Peyer's patch (tissue), 4 donors: ENCODE measurements at places on chromosomes 6 and 20. TPM values are rescaled to one million over a fixed set of nuclear protein-coding genes. Genes with fewer than 3 reads are reported as not detected.
A peak's percentile ranks its signal among the peaks of the same experiment; 100 is the strongest.

SNAP25 gene
- 1.2 TPM for total RNA-seq

MATN4 gene
- total RNA-seq: not detected

ELMO2 gene
- 78.4 TPM for total RNA-seq

HEY2 gene
- 0.40 TPM for total RNA-seq

LTB gene
- not detected for total RNA-seq

GJA1 gene
- total RNA-seq: 17.0 TPM

OPRM1 gene
- total RNA-seq: not detected

CLPSL1 gene
- total RNA-seq: not detected

SYNDIG1 gene
- 1.7 TPM for total RNA-seq

DNA sequence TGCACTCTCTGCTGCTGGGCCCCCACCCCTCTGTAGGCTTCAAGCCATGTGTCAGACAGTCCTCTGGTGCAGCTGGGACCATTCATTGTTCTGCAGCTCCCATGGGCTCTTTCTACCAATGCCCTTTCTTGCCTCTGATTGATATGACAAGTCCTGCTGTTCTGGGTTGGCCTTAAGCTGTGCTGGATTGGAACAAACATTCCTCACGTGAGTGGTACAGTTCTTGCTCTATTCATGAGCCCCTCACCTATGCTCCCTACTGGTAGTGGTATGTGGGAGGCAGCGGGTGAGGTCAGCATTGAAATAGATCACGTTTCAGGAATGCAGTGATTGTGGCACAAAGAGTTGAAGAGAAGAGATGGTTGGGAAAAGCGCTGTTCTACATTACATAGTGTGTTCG lies 48.8 kb upstream of the RALY start:
- H3K4me1 ChIP-seq: no peaks in the 10 kb centered on the region
- no peaks in the 10 kb centered on the region for H3K27me3 ChIP-seq
- no peak overlapping the region for H3K4me3 ChIP-seq
- no peaks in the 10 kb centered on the region for H3K36me3 ChIP-seq
- no peak overlapping the region for H3K27ac ChIP-seq
- DNase-seq: no peak

GRCh38 chr6:109420751-109421150 lies 19.7 kb downstream of the PPIL6 start:
- no peaks in the 10 kb centered on the region for H3K4me1 ChIP-seq
- H3K4me3 ChIP-seq: no peak overlapping the region
- H3K27me3 ChIP-seq: no peaks in the 10 kb centered on the region
- H3K36me3 ChIP-seq: no peaks in the 10 kb centered on the region
- no peak overlapping the region for H3K27ac ChIP-seq
- DNase-seq: no peak

DNA sequence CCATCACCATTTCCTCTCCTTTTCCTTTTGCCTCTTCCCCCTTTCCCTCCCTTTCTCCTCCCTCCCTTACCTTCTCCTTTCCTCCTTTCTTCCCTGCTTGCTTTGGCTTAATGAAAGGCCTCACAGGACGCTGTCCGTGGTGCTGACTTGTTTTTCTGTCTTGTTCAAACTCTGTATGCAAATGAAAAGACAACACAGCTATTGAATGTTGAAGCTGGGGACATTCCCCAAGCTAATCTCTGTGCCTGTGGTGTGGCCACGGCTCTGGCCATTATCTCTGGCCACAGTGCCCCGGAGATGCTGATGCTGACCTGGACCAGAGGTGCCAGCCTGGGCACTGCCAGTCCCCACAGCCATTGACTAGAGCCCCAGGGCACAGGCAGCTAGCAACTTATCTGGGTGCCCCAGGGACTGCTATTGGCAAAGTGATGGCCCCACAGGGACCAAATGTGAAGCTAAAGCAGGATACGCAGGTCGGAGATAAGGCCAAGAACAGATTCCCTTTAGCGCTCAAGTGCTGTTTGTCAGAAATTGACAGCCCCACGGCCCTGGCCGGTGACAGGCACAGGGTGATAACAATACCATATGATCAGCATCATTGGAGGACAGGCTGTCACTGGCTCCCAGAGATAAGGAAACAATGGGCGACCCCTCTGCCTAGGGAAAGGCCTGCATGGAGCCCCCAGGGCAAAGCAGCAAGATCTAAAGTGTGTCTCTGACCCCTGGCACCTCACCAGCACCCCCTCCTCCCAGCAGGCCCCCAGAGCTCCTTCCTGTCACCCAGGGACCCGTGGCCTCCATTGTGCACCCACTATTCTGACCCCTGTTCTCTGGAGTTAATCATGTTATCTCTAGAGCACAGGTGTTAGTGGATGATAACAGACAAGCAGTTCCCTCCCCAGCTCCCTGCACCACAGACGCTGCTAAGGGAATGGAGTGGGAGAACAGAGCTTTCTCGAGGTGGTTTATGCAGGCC lies 31.6 kb upstream of the SLC32A1 start:
- H3K4me3 ChIP-seq: no peak overlapping the region
- H3K4me1 ChIP-seq: no peaks in the 10 kb centered on the region
- DNase-seq: no peak
- no peaks in the 10 kb centered on the region for H3K27me3 ChIP-seq
- H3K27ac ChIP-seq: no peak overlapping the region
- no peaks in the 10 kb centered on the region for H3K36me3 ChIP-seq

GRCh38 chr6:107641071-107641470 lies 151.2 kb downstream of the SOBP start:
- no peak overlapping the region for H3K4me3 ChIP-seq
- DNase-seq: no peak
- no peaks in the 10 kb centered on the region for H3K27me3 ChIP-seq
- H3K27ac ChIP-seq: no peak overlapping the region
- H3K4me1 ChIP-seq: no peaks in the 10 kb centered on the region

GRCh38 chr20:61645732-61646131 lies 393.7 kb downstream of the CDH4 start:
- no peaks in the 10 kb centered on the region for H3K36me3 ChIP-seq
- H3K27ac ChIP-seq: no peak overlapping the region
- H3K4me3 ChIP-seq: no peak overlapping the region
- no peaks in the 10 kb centered on the region for H3K4me1 ChIP-seq
- no peaks in the 10 kb centered on the region for H3K27me3 ChIP-seq
- no peak for DNase-seq

DNA sequence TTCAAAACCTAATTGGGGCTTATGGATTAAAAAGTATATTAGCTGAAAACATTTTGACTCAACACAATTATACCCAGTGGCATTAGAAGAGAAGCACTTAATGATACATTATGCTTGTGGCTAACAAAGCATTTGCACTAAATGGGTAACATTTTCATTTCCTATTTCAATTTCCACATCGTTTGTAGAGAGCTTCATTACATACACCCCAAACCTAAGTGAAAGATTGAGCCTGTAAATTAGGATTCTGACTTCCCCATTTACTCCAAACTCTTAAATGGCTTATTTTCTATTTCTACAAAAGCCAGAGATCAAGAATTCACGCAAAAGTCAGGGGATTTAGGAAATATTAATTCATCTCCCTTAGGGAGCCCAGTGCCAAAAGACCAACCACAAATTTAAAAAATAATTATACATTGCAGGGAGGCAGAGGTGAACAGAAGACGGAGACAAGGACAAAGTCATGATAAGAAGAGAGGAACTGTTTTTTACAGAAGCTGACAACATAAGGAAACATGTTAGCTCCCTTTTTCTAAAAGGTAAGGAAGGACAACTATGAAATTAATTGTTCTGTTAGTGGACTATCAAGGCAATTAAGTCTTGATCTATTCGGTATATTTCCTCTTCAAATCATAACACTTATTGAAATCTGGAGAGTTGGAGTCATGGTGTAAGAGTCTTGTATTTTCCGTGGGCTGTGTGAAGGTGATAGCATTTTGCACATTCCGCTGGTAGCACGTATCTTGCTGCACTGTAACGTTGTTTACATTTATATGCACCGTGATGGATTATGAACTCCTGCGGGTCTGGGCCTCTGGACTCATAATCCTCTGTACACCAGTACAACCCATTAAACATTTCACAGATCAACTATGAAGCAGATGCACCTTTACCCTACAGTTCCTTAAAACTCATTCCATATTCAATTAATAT lies 24.8 kb upstream of the EZR start:
- H3K4me1 ChIP-seq: no peaks in the 10 kb centered on the region
- H3K4me3 ChIP-seq: no peak overlapping the region
- H3K27me3 ChIP-seq: no peaks in the 10 kb centered on the region
- H3K36me3 ChIP-seq: no peaks in the 10 kb centered on the region
- no peak overlapping the region for H3K27ac ChIP-seq
- peak; percentile 48 for DNase-seq

- H3K4me1 ChIP-seq: no peaks in the 10 kb centered on the region
- no peaks in the 10 kb centered on the region for H3K27me3 ChIP-seq
- DNase-seq: no peak
- H3K36me3 ChIP-seq: no peaks in the 10 kb centered on the region
Observed at GRCh38 chr6:128519132-128519930, 1.1 kb downstream of the PTPRK start.

- no peaks in the 10 kb centered on the region for H3K36me3 ChIP-seq
- no peak overlapping the region for H3K27ac ChIP-seq
- peaks cover 22% of the 10 kb centered on the region for H3K27me3 ChIP-seq
Observed at GRCh38 chr20:20360464-20360863, 7.4 kb upstream of the INSM1 start.

DNA sequence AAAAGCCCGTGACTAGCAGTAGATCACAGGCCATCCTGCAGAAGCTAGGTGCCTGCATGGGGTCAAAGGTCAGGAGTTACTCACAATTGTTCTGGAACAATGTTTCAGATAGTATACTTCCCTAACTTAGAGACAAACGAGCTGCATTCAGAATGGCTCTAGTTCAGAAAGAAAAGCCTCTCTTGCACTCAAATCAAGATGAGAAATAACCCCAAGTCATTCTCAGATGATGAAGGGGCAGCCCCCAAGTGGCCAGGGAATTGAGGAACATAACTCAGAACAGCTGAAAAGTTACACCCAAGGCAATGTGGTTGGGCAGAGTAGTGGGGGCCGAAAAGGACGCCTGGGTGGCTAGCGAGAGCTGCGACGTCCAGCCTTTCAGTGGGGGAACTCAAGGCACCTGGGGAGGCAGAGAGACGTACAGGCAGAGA lies 27.8 kb downstream of the FYN start:
- no peaks in the 10 kb centered on the region for H3K27me3 ChIP-seq
- DNase-seq: no peak
- no peaks in the 10 kb centered on the region for H3K36me3 ChIP-seq
- no peaks in the 10 kb centered on the region for H3K4me1 ChIP-seq
- peak overlapping the region; percentile 62 for H3K27ac ChIP-seq
- no peak overlapping the region for H3K4me3 ChIP-seq

GRCh38 chr6:111723412-111723970 lies 117.8 kb upstream of the TRAF3IP2 start:
- no peaks in the 10 kb centered on the region for H3K27me3 ChIP-seq
- no peak for DNase-seq
- H3K36me3 ChIP-seq: no peaks in the 10 kb centered on the region
- no peak overlapping the region for H3K4me3 ChIP-seq
- H3K27ac ChIP-seq: peak overlapping the region; percentile 57

- H3K27ac ChIP-seq: no peak overlapping the region
- no peak overlapping the region for H3K4me3 ChIP-seq
- no peaks in the 10 kb centered on the region for H3K4me1 ChIP-seq
- H3K36me3 ChIP-seq: no peaks in the 10 kb centered on the region
- H3K27me3 ChIP-seq: no peaks in the 10 kb centered on the region
Observed at GRCh38 chr6:81766482-81767069, 14.1 kb upstream of the TENT5A start.

DNA sequence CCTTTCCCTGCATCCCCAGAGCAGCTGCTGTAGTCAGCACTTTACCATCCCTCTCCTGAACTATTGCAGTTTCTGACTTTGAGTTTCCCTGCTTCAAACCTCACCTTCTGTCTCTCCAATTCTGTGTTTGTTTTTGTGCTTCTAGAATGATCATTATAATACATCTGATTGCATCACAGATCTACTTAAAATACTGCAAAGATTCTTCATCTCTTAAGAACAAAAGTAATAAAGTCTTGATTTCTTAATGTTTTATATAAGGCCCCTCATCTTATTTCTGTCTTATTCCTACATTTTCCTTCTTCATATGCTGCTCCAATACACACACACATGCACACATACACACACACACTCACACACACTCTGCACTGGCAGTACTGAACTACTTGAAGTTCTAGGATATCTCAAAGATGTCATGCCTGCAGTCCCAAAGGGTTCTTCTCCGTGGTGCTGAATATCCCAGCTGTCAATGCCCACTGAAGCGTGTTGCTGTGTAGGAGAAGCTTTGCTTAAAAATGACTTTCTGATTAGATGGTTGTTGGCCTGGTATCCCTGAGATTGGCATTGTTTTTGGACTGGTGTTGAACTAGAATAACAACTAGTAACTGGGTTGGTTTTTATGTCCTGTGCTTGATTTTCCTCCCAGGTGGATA lies 97.2 kb downstream of the MAP3K4 start:
- H3K36me3 ChIP-seq: no peaks in the 10 kb centered on the region
- no peak overlapping the region for H3K4me3 ChIP-seq
- DNase-seq: no peak
- no peaks in the 10 kb centered on the region for H3K4me1 ChIP-seq
- no peak overlapping the region for H3K27ac ChIP-seq

DNA sequence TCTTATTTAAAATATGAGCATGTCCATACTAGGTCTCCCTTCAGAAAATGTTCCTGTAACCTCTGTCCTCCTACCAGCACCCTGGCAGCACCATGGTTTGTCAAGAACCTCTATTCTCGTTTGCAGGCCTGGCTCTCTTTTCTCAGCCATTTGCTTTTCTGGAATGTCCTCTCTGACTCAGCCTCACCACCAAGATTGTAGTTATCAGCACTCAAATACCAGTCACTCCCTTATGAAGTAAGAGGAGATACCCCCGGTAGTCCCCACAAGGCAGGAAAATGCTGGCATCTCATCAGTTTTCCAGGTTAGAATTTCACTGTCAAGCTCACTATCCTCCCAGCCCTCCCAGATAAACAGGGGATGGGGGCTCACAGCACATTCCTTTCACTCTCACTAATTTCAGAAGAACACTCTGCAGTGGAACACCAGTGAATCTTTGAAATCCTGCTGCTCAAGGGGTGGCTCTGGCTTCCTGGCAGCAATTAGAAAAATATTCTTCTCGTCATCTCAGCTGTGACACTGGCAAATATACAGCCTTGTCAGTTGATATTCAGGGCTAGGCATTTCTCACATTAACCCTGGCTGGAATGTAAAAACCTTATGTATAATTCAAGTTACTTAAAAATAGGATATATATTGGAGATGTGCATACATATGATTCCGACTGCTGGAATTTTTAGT lies 129.2 kb downstream of the TBX18 start:
- H3K36me3 ChIP-seq: no peaks in the 10 kb centered on the region
- H3K27ac ChIP-seq: no peak overlapping the region
- H3K27me3 ChIP-seq: no peaks in the 10 kb centered on the region
- H3K4me1 ChIP-seq: no peaks in the 10 kb centered on the region

GRCh38 chr6:107390685-107391435 lies 68.5 kb downstream of the PDSS2 start:
- H3K27ac ChIP-seq: no peak overlapping the region
- H3K4me1 ChIP-seq: no peaks in the 10 kb centered on the region
- no peaks in the 10 kb centered on the region for H3K36me3 ChIP-seq

DNA sequence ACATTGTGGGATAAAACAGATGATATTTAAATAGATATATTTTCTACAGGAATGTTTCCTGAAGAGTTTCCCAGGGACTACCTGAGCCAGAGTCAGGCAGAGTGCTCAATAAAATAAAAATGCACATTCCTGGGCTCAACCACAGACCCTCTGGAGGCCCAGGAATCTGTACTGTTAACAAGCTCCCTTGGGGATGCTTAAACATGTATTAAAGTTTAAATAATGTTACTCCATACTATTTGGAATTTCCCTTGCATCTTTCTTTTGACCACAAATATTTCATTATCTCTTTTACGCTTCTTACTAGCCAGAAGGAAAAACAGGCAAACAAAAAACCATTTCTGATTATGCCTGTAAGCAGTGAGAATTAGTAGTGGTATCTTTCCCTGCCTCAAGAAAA lies 42.3 kb downstream of the GPR63 start:
- no peaks in the 10 kb centered on the region for H3K27me3 ChIP-seq
- H3K4me1 ChIP-seq: no peaks in the 10 kb centered on the region
- no peak overlapping the region for H3K27ac ChIP-seq
- H3K4me3 ChIP-seq: no peak overlapping the region
- H3K36me3 ChIP-seq: no peaks in the 10 kb centered on the region
